ENCODE measurements at places on chromosomes 11 and 22.

DNA sequence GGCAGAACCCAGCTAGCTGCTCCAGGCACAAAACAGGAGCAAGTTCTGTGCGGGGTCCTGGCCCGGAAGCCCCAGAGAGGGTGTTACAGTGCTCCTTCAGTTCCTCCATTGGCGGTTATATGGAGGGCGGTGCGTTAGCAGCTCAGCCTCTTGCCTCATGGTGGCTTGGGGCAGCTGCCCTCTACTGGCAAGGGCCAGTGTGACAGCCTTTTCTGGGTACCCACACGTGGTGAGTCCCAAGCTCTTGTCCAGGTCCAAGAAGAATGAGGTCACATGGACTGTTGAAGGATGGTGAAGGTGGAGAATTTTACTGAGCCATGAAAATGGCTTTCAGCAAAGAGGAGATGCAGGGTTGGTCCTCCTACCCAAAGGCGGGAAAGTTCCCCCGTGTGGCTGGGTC, 100.5 kb downstream of the WT1 start:
- no peak for DNase-seq

GRCh38 chr22:41862160-41862529, 29.2 kb downstream of the SREBF2 start:
- DNase-seq: peak; percentile 36

DNA sequence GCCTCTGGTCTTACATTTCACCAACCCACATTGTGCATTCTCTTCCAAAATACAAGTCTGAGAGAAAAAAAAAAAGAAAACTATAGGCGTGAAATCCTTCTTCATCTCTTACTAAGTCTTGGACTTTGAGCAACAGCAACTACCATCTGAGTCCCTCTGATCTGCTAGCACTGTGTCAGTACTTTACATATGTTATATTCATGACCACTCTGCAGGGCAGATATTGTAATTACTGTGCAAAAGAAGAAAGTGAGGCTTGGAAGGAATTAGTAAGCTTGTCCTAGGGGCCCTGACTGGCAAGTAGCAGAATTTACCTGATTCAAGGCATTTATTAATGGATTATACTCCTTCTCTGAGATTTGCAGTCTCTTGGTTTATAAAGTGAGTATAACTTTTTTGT, 52.7 kb upstream of the EED start:
- DNase-seq: no peak

DNA sequence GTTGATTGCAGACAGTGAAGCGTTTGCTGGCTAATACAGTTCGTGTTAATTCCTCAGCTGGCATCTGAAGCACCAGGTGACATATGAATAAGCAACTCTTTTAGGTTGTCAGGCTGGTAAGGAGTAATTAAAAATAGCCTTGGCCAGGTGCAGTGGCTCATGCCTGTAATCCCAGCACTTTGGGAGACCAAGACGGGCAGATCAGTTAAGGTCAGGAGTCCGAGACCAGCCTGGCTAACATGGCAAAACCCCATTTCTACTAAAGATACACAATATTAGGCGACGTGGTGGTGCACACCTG, 74.9 kb downstream of the CECR2 start:
- DNase-seq: no peak

- DNase-seq: no peak
Observed at GRCh38 chr11:122733318-122733717, 77.8 kb downstream of the UBASH3B start.

GRCh38 chr22:46021577-46021976, 44.6 kb upstream of the WNT7B start:
- no peak for DNase-seq
